Activated T-cell treated with anti-CD3 and anti-CD28 coated beads, Interleukin-2, amount 50 U/mL, for 72 hours (primary cell): ENCODE measurements at places on chromosomes 7 and 10. TPM values are rescaled to one million over a fixed set of nuclear protein-coding genes. Genes with fewer than 3 reads are reported as not detected.

Gene NOS3
- 8.1 TPM for total RNA-seq

Gene CD36
- 0.65 TPM for total RNA-seq

Gene FXYD4
- total RNA-seq: not detected

Gene ADAMTS14
- 0.24 TPM for total RNA-seq

Gene GPRIN2
- total RNA-seq: not detected

Gene NPFFR1
- 0.02 TPM for total RNA-seq

Gene CRHR2
- not detected for total RNA-seq

Gene ACBD7
- 2.5 TPM for total RNA-seq

Gene ITGB1
- 91.2 TPM for total RNA-seq

Gene DIP2C
- 1.6 TPM for total RNA-seq

Gene TUBB8
- total RNA-seq: not detected

Gene NCF1
- total RNA-seq: 3.8 TPM

Gene GFRA1
- total RNA-seq: not detected

Gene ARL5B
- total RNA-seq: 18.5 TPM

Gene CH25H
- total RNA-seq: 0.56 TPM

Gene ZC3HAV1L
- 6.3 TPM for total RNA-seq
